ENCODE measurements at places on chromosomes 1 and 21.
A peak's percentile ranks its signal among the peaks of the same experiment; 100 is the strongest.

DNA sequence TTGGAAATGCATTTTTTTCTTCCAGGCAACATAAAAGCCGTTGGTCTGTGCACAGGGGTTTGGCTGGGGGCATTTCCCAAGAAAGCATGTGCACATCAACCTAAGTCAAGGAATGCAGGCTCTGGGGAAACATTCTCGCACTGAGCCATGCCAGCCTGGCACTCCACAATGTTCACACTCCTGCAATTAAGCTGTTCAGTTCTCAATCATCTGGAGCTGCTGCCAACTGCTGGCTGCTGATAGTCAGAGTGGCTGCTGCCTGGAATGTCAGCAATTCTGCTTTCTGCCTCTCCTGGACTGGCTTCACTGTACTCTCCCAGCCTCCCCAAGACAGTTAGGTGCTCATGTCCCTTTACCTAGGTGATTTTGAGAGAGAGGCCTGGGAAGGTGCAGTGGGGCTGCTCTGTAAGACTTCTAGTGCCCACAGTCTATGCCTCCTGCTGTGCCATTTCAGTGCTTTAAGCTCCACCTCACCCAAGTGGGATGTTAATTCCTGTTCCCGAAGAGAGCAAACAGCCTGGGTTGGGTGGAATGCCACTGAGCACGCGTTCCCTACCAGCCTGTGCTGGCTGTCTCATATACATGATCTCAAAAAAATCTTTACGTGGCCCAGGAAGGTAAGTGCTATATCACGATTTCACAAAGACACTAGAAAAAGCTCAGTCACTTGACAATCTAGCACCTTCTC lies 131.7 kb downstream of the BRINP2 start:
- DNase-seq, result peak; percentile 78

DNA sequence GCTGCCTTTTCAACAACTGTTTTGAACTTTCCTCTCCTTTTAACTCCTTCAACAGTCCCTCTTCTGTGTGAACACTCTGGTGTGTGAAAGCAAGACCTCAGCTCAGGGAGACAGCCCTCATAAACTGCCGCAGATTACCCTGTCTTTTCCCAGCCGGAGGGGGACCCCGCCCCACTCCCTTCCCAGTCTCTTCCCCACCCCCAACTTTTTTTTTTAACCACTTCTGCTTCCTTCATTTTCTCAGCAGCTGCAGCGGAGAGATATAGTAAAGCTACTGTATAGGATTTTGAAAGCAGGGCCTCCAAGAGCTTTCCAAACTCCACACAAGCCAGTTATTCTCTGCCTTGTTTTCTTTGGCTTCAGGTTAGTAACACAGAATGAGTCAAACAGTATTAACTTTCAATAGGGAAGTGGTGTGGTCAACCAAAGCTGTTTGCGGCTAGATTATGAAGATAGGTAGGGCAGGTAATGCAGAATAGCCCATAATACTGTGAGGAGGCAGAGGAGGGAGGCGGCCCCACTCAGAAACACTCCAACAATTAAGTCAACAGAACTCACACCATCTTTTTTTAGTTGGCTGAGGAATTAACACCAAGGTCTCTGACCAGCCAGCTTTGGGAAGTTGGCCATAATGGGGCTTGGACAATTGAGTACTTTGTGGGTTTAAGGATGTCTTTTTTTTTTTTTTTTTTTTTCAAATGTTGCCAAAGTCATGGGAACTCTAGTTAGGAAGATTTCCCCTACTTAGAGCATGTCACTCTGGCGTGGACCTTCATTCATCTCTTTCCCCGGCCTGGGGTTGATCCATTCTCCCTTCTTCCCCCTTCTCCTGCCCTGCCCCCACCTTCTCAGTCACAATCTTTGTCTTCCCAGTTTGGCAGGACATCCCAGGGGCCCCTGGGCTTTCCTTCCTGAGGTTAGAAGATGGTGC lies 177.0 kb downstream of the CLIC6 start:
- DNase-seq, result no peak

DNA sequence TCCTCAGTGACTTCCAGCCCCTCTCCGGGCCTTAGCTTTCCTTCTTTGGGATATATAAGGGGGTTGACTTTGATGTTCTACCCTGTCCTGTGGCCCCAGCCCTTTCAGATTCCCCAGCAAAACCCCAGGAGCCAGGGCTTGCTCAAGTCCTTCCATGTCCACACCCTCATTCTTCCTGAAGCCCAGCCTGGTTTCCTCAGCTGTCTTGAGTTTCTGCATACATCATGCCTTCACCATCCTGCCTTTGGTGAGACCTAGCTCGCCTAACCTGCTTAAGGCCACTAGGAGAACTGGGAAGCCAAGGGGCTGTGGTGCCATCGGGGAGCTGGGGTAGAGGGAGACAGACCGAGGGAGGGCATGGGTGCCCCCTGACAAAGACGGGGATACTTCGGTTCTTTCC lies 17.2 kb upstream of the PEF1 start:
- no peak for DNase-seq

DNA sequence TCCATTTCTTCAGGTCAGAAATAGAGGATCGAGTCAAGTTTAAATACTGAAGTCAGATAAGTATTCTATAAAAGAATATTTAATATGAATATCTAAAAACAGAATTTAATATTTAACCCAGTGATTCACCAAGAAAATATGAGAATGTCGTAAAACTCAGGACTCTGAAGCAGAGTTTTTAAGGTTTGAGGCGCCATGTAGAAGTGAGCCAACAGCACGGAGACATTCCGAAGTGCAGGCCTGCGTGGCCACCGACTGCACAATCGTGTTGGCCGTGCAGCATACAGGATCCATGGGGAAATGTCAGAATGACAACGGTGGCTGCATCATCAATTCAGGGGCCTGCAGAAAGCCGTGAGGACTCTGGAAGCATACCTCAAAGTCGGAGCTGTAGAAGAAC lies 23.4 kb downstream of the MRAP start:
- no peak for DNase-seq

DNA sequence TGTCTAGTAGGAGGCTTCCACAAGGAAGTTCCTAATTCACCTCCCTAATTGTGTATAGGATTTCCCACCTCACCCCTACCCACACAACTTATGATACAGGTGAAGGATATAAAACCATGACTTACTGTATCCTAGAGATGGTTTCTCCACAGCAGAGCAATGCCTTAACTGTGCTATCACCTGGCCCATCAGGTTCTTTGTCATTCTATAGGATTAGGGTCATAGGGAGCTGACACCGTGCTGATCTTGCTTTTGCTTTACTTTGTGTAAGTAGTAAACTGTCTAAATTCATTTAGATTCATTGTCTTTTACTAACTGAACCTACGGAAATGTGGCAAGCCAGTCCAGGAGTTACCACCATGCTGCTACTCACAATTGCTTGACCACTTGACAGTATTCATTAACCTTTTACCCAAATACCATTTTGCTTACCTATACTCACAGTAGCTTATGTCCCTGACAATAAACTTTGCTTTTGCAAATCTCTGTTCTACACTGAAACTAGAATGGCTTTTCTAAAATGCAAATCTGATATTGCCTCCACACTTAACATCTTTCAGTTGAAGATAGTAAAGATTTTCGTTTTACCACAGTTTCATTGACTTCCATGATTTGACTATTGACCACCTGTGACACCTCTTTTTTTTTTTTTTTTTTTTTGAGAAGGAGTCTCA lies 147.6 kb downstream of the IFI44 start:
- DNase-seq, result no peak

Measured in left ventricle myocardium superior (tissue), 1 donor.